Renal cortex interstitium (tissue), 15 donors: ENCODE measurements at places on chromosomes 1 and 21. TPM values are rescaled to one million over a fixed set of nuclear protein-coding genes. Genes with fewer than 3 reads are reported as not detected.

DNA sequence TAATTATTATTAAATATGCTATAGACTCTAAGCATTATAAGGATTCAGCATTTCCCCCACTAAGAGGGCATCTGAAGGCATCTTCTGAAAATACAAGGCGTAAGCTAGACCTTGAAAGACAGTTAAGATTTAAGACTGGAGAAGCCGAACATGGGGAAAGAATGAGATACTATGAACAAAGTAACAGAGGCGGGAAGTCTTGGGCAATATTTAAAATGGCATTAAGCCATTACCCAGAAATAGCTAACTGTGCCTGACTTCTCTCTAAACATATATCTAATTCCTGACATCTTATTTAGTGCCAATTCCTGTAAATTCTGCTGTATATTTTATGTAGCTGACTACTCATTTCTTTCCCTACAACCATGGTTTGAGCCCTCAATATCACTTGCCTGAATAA lies 20.9 kb downstream of the DPH5 start:
- DNase-seq = no peak

GRCh38 chr1:240562111-240562590 lies 49.8 kb downstream of the GREM2 start:
- DNase-seq = no peak

GRCh38 chr21:16007943-16008342 lies 278.2 kb downstream of the USP25 start:
- no peak for DNase-seq

GRCh38 chr1:112169517-112169916 lies 180.0 kb upstream of the KCND3 start:
- DNase-seq = no peak

DIO1 gene
- 5.1 TPM for polyA plus RNA-seq

LAD1 gene
- 31.4 TPM for polyA plus RNA-seq
